ENCODE measurements at places on chromosomes 1 and 21. TPM values are rescaled to one million over a fixed set of nuclear protein-coding genes. Genes with fewer than 3 reads are reported as not detected.

GRCh38 chr1:24502065-24502708, 449 bp upstream of the RCAN3 start:
- H3K36me3 ChIP-seq = no peaks in the 10 kb centered on the region
- H3K4me1 ChIP-seq = peaks cover 38% of the 10 kb centered on the region

GRCh38 chr1:24732186-24732885, 12.9 kb upstream of the CLIC4 start:
- H3K27ac ChIP-seq = no peak overlapping the region
- H3K4me1 ChIP-seq = peaks cover 7% of the 10 kb centered on the region
- no peak for DNase-seq
- no peak overlapping the region for H3K4me3 ChIP-seq
- no peaks in the 10 kb centered on the region for H3K36me3 ChIP-seq

DNA sequence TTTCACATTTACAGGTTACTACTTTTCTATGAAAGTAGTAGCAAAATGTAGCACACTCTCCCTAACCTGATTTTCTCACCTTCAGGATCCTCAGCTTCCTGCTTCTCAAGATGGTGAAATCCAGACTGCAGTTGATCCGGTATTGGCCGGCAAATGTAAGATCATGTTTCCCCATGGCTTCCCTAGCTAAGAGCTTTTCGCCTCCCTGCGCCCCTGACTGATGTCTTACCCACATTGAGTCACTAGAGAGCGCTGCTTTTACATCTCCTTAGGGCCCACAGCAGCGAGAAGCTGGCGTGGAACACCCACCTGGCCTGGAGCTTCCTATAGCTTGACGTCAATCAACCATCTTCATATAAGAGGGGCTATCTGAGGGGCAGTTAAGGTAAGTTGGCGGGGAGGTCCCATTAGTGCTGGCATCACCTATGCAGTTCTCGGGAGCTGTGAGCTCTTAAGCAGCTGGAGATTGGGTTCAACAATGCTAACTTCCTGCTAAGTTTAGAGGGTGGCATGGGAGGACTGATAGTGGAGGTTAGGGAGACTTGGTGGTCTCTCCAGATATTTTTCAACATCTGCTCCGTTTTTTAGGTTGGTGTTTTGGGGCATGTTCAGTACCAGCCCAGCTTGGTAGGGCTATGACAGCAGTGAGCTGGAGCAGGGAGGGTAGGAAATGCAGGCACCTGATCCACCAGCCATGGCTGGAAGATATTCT, 5.5 kb downstream of the PTPN7 start:
- peaks cover 17% of the 10 kb centered on the region for H3K27me3 ChIP-seq
- no peaks in the 10 kb centered on the region for H3K36me3 ChIP-seq
- DNase-seq = peak; percentile 32
- H3K4me3 ChIP-seq = no peak overlapping the region
- H3K27ac ChIP-seq = peak overlapping the region; percentile 76

GRCh38 chr1:233625510-233625981, 11.6 kb downstream of the KCNK1 start:
- H3K27ac ChIP-seq = no peak overlapping the region
- H3K27me3 ChIP-seq = no peaks in the 10 kb centered on the region
- H3K36me3 ChIP-seq = peaks cover 11% of the 10 kb centered on the region
- H3K4me1 ChIP-seq = peaks cover 6% of the 10 kb centered on the region
- no peak for DNase-seq

DNA sequence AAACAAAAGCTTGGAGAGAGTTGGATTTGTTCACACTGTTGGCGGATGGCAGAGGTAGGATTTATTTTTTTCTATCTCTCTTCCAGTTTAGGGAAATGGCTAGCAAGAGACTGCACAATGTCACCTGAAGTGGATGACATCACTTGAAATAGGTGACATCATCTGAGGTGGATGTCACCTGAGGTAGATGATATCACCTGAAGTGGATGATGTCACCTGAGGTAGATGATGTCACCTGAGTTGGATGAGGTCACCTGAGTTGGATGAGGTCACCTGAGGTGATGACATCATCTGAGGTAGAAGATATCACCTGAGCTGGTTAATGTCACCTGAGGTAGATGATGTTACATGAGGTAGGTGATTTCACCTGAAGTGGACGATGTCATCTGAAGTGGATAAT, 413.4 kb downstream of the DSCAM start:
- no peak for DNase-seq
- H3K4me1 ChIP-seq = peaks cover 7% of the 10 kb centered on the region
- no peak overlapping the region for H3K27ac ChIP-seq
- H3K27me3 ChIP-seq = no peaks in the 10 kb centered on the region

GRCh38 chr1:233252441-233252840, 43.1 kb downstream of the PCNX2 start:
- peaks cover 17% of the 10 kb centered on the region for H3K4me1 ChIP-seq
- no peak overlapping the region for H3K4me3 ChIP-seq
- no peaks in the 10 kb centered on the region for H3K27me3 ChIP-seq
- DNase-seq = no peak
- peaks cover 22% of the 10 kb centered on the region for H3K36me3 ChIP-seq

DNA sequence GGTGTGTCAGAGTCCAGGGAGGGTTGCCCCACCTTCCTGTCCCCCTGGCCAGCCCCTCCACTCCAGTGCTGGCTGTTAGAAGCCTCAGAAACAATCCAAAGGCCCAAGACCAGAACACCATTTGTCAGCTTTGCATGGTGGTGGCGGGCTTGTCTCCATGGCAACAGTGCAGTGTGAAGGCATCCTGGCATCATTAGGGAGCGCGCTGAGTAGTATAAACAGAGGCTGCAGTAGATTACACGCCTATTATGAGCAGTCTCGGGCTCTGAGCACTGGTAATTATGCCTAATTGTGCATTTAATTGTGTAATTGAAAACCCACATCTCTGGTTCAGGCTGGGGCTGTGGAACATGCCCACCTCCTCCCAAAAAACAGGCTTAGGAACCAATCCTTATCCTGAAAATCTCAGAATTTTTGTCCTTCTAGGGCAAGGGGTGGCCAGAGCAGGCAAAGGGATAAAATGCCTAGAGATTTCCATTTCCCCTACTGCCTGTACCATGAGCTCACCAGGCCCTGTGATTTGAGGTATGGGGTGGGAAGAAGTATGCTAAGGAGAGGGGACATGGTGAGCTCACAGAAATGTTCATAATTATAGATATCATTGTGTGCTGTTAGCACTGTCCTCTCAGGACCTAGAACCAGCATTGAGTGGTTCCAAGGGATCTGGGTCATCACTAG, 11.7 kb downstream of the NKAIN1 start:
- no peaks in the 10 kb centered on the region for H3K27me3 ChIP-seq
- peaks cover 7% of the 10 kb centered on the region for H3K4me1 ChIP-seq
- no peaks in the 10 kb centered on the region for H3K36me3 ChIP-seq
- no peak overlapping the region for H3K27ac ChIP-seq
- no peak for DNase-seq
- H3K4me3 ChIP-seq = no peak overlapping the region

- no peak for DNase-seq
- peaks cover 2% of the 10 kb centered on the region for H3K4me1 ChIP-seq
- no peaks in the 10 kb centered on the region for H3K27me3 ChIP-seq
- H3K4me3 ChIP-seq = no peak overlapping the region
- no peaks in the 10 kb centered on the region for H3K36me3 ChIP-seq
Observed at GRCh38 chr1:146032631-146033219, 11.2 kb upstream of the HJV start.

The MYOG gene
- not detected for total RNA-seq

DNA sequence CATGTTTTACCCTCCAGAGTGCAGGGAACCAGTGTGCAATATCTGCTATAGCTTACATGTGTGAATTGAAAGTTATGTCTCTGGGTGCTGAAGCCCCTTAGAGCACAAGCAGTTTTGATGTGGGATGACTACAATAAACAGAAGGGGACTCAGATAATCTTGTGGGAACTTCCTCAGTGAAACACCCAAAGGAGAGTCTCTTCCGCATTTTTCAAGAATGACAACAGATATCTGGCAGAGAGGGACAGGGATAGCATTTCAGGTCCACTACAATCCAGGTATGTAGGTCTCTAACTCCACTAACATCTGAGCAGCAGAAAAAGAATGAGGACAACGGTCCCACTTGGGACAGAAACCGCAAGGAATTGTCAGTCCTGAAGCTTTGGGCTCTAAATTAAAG, 67.6 kb upstream of the PDE4B start:
- no peaks in the 10 kb centered on the region for H3K36me3 ChIP-seq
- H3K4me1 ChIP-seq = no peaks in the 10 kb centered on the region
- no peak for DNase-seq
- H3K27me3 ChIP-seq = peaks cover 5% of the 10 kb centered on the region
- no peak overlapping the region for H3K27ac ChIP-seq

The GUCA2B gene
- total RNA-seq = 1.3 TPM

GRCh38 chr1:202282596-202283283, 59.0 kb downstream of the UBE2T start:
- no peak for DNase-seq
- no peak overlapping the region for H3K4me3 ChIP-seq
- H3K4me1 ChIP-seq = peaks cover 11% of the 10 kb centered on the region
- H3K27me3 ChIP-seq = peaks cover 15% of the 10 kb centered on the region

- H3K27ac ChIP-seq = no peak overlapping the region
- H3K4me1 ChIP-seq = peaks cover 25% of the 10 kb centered on the region
- no peak overlapping the region for H3K4me3 ChIP-seq
- H3K27me3 ChIP-seq = peaks cover 67% of the 10 kb centered on the region
Observed at GRCh38 chr1:22252251-22252650, 109.4 kb upstream of the WNT4 start.

DNA sequence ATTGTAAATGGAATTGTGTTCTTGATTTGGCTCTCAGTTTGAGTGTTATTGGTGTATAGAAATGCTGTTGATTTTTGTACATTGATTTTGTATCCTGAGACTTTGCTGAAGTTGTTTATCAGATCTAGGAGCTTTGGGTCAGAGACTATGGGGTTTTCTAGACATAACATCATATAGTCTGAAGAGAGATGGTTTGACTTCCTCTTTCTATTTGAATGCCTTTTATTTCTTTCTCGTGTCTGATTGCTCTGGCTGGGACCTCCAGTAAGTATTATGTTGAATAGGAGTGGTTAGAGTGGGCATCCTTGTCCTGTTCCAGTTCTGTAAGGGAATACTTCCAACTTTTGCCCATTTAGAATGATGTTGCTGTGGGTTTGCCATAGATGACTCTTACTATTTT, 39.1 kb upstream of the ANGPTL1 start:
- no peaks in the 10 kb centered on the region for H3K27me3 ChIP-seq
- no peaks in the 10 kb centered on the region for H3K4me1 ChIP-seq
- H3K36me3 ChIP-seq = peaks cover 52% of the 10 kb centered on the region
- no peak overlapping the region for H3K4me3 ChIP-seq
- no peak overlapping the region for H3K27ac ChIP-seq

GRCh38 chr1:115186711-115187265, 97.5 kb upstream of the TSPAN2 start:
- H3K4me1 ChIP-seq = peaks cover 13% of the 10 kb centered on the region
- H3K27me3 ChIP-seq = no peaks in the 10 kb centered on the region
- no peaks in the 10 kb centered on the region for H3K36me3 ChIP-seq
- no peak for DNase-seq

- no peaks in the 10 kb centered on the region for H3K27me3 ChIP-seq
- peaks cover 4% of the 10 kb centered on the region for H3K4me1 ChIP-seq
- H3K4me3 ChIP-seq = no peak overlapping the region
- no peak for DNase-seq
Observed at GRCh38 chr1:190126728-190127127, 350.9 kb downstream of the BRINP3 start.

DNA sequence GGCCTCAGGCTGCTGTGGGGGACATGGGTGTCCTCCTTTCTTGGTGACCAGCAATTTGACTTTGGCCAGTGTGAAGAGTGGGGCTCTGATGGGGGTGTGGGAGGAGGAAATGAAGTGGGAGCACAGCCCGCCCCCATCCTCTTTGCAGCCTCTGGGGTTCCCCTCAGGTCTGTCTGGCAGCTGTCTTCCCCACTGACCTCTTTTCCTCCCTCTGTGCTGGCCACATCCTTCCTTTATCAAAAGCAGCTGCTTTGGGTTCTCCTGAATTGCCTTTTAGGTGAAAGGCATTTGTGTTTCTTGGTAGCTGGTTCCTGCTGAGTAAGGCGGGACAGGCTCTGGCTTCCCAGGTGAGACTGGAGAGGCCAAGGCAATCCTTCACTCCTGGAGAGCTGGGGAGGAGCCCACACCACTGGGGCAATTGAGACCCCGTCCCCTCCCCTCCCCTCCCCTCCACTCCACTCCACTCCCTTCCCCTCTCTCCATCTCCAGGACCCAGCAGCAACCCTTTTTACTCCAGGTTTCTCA, 24.9 kb downstream of the PCAT6 start:
- no peaks in the 10 kb centered on the region for H3K36me3 ChIP-seq
- H3K4me3 ChIP-seq = no peak overlapping the region
- H3K27me3 ChIP-seq = peaks cover 9% of the 10 kb centered on the region
- no peaks in the 10 kb centered on the region for H3K4me1 ChIP-seq

The IFI44L gene
- total RNA-seq = not detected

DNA sequence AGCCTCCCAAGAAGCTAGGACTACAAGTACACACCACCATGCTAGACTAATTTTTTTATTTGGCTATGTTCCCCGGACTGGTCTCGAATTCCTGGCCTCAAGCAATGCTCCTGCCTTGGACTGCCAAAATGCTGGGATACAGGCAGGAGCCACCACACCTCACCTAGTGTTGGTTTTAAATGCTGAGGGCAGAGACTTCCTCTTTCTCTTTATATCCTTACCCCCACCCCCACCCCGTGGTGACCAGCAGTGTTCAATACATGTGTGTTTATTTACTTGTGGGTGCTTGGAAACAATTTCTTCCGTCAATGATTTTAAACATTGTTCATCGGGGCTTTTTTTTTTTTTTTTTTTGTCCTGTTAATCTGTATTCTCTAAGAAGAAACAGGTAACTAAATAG, 158.9 kb downstream of the ZBTB18 start:
- no peaks in the 10 kb centered on the region for H3K4me1 ChIP-seq
- H3K4me3 ChIP-seq = no peak overlapping the region
- no peaks in the 10 kb centered on the region for H3K36me3 ChIP-seq
- peaks cover 4% of the 10 kb centered on the region for H3K27me3 ChIP-seq

- H3K4me1 ChIP-seq = peaks cover 10% of the 10 kb centered on the region
- H3K27me3 ChIP-seq = peaks cover 22% of the 10 kb centered on the region
- peak overlapping the region; percentile 95 for H3K4me3 ChIP-seq
- peaks cover 9% of the 10 kb centered on the region for H3K36me3 ChIP-seq
- H3K27ac ChIP-seq = peak overlapping the region; percentile 100
- DNase-seq = no peak
Observed at GRCh38 chr1:71080230-71080738, 551 bp downstream of the ZRANB2 start.

The CBR3 gene
- total RNA-seq = not detected

- no peak for DNase-seq
- H3K4me1 ChIP-seq = no peaks in the 10 kb centered on the region
- H3K36me3 ChIP-seq = no peaks in the 10 kb centered on the region
Observed at GRCh38 chr1:78500529-78500928, 9.8 kb downstream of the PTGFR start.

The ADAMTS4 gene
- total RNA-seq = 0.24 TPM
